ENCODE measurements at places on chromosomes 13 and 19.

DNA sequence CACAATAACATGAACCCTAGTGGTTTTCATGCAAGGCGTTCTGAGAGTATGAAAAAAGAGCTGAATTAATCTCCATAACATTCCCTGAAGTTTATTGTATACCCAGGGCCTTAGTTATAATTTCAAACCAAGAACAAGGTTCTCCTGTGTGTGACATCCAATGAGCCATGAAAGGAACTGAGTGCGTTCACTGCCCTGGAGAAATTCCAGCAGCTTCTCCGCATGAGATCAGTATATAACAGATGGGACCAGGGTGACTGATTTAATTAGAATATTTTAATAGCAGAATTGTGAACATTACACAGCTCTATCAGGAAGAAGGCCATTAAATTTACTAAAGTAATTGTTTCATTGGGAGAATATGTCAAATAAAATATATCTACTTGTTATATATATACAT lies 1190.5 kb upstream of the SLC10A2 start:
- no peak for DNase-seq

DNA sequence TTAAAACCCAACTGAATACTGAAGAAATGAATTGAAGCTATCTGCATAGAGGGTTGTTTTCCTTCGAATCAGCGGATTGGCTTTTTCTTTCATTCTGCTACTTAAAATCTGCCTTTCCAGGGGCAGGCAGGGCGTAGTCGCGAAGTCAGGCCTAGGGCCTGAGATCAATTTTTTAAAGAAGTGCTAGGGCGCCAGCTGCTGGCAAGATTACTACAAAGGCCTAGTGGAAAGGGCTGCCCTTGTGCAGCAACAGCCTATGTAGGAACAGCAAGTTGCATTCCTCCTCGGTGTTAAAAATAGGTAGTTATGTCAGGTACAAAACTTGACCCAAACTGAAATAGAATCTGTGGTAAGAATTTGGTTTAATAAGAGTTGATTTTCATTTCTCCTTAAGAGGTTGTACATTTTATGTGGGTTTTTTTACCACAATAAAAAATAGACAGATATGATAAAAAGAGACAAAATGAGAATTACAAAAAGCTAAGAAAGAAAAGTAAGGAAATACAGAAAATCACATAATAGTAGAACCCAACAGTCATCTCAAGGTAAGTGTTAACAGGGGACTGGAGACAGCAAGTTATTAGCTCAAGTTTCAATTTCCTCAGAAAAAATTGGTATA lies 9.5 kb upstream of the URAD start:
- no peak for DNase-seq

DNA sequence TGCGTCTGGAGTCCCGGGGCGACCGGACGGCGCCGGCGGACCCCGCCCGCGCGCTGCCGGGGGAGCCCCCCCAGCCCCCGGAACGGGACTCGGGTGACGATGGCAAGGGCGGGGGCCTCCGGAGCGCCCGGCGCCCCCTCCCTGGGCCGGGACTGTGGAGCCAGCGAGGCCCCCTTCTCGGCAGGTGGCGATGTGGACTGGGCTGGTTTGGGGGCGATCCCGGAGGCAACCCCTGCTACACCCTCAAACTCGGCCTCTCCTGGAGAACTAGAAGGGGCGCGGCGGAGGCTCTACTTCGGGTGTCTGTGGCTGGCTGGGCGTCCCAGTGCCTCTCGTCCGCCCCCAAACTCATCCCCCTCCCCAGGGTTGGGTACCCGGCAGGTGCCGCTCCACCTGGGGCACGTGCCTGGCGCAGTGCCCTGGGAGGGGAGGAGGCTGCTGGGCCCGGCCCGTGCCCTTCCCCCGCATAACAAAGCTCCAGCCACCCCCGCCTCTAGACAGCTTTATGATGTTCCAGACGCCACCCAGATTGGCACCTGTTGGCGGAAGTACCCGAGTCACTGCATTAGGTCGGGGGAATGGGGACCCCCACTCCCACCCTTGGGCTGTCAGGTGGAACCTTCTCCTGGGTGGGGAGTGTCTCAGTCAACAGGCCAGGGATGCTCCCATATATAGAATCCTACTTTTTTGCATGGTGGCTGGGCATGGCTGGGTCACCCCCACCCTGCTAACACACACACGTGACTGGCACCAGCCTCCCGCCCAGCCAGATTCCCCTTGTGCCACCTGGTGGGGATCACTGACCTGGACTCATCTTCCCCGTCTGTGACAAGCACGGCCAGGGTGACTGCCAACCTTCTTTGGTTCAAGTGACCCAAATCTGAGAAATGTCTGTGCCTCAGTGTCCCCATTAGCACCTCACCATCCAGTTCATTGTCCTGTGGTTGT lies 722 bp downstream of the PKN1 start:
- DNase-seq = no peak

- DNase-seq = no peak
Measured at GRCh38 chr19:48676487-48676886, 3.7 kb upstream of the NTN5 start.

DNA sequence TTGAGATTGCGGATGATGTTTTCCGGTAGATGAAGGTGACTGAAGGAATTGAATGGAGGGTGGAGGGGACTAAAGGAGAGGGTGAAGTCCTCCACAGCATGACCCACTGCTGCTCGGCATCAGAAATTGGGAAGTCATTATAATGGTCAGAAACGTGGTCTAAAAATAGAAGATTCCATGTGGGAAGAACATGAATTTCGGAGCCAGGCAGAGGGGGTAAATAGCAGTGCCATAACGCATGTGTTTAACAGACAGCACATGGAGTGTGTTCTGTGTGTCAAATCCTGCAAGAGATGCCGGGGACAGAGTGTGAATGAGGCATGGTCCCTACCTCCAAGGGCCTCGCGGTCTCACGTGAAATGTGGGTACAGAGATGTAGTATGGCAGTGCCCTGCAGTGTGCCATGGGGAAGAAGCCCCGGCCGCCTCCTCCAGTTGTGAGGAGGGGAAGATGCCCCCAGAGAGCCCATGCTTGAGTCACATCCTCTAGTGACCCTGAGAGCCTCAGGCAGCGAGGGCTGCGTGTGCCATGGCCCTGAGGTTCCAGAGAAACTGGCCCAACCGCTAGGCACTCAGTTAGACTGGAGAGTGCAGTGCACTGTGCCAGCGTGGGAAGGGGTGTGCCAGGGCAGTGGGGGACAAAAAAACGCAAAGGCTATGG lies 106.1 kb downstream of the COL4A2 start:
- no peak for DNase-seq

DNA sequence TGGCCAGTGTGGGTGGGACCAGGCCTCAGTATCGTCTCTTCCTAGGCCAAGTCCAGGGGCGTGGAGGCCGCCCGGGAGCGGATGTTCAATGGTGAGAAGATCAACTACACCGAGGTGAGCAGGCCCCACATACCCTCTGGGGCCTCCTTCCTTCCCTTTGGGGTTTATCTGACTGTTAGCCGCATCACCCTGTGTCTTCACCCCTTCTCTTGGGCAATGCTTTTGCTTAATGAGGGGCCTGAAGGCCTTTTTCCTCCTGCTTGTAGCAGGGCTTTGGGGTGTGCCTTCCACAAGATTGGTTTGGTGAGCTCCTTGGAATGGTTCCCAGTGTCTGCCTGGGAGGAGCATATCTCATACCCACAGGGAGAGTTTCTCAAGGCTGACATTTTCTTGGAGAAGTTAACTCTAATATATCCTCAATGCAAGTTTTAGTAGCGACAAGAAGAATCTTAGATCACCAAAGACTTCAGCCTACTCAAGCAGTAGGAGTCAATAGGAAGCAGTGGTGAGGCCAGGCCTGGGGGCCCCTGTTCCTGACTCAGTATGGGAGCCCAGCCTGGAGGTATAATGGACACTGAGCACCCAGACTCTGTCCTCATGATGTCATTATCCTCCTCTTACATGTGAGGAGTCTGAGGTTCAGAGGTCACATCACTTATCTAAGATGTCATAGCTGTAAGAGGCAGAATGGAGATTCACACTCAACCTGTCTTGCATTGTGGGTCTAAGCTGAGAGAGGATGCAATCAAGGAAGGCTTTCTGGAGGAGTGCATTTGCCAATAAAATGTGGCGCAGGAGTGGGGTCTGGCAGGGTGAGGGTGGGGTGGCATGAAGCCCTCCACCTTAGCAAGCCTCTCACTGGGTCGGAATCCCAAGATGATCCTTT lies 2.0 kb downstream of the GPI start:
- DNase-seq = no peak
